ENCODE measurements at places on chromosomes 11 and 22.

DNA sequence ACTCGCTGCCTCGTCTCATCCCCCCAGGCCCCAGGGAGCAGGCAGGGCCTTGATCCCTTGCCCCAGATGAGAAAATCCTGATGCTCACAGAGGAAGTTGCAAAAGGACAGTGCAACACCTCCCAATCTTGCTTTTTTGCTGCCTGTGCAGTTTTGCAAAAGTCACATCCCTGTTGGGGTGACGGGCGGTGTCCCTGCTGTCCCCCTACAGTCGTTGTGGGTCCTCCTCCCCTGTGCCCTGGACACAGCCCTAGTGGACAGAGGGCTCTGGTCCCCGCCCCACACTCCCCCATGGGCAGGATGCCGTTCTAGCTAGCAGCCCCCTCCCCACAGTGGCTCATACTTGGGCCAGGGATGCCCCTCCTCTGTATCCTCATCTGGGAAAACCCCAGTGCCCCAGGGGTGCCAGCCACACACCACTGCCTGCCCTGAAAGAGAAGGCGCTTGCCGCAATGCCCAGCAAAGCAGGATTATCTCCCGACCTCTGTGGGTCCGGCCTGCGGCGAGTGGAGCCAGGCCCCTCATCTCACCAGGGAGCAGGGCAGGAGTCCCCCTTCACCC is 18.4 kb upstream of the CTSD start:
- DNase-seq: no peak

DNA sequence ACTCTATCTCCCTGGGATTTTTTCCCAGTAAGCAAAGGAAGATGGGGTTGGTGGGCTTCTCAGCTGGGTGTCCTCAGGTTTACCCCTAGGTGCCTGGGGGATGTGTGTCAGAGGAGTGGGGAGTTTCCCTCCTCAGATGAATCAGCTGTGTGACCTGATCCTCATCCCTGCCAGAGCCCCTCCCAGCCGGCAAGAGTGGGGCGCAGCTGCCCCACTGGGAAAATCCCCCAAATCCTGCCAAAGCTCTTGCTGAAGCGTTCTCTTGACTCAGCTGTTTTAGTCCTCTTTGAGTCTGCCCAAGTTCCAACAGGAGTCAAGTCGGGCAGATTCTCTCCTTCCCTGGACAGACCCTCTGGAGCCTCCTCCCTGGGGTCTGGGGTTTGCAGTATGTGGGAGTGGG is 6.0 kb downstream of the C11orf68 start:
- no peak for DNase-seq

DNA sequence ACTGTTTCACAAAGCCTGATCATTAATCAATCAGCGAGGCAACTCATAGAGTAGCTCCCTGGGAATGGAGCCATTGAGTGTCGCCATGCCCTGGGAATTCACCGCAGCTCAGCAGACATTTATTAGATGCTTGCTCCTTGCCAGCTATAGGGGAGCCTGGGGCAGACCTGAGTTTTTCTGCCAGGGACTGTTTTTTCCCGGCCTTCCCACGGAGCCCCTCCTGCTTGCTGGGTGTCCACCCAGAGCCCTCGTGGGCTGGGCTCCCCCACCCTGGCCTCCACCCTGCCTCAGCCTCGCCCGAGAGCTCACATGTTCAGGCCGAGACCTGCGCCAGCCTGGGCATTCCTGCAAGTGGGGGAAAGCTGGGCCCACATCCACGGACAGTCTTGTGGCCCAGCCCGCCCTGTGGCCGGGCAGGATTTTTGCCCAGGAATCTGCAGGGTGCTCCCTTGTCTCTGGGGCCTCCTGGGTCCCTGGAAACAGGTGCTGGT is 64.9 kb downstream of the SMIM38 start:
- no peak for DNase-seq

DNA sequence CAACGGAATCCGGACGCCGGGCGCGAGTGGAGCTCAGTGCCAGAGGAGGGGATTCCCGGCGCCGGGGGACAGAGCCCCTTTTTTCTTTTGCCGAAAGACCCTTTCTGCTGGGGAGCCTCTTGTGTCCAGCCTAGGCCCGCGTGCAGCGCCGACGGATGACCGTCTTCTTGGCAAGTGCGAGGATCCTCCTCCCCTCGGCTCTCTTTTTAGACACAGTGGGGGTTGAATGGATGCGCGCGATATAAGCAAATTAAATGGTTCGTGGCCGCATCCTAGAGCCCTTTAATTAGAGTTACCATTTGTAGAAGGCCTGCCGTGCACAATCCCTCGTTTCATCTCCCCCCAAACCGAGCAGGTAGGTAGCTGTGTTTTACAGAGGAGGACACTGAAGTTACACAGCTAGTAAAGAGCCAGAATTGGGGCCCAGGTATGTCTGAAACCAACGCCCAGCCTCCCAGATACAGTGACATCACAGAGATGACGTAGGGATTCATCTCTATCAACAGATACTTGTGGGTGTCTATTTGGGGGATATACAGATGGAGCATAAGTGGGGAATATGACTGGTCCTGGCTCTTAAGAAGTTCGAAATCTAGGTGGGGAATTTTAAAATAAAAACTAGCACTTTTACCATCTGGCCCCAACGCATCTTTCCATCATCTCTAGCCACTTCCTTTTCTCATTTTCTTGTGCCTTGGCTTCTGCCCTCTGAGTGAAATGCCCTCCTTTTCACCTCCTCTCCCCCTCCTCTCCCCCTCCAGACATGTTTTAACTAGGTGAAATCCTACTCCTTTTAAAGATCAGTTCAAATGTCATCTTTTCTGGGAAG is 875 bp downstream of the TCP11L1 start:
- no peak for DNase-seq

- DNase-seq: no peak
These were observed 63.5 kb upstream of the BDNF start for GRCh38 chr11:27763736-27764135.

Data from stimulated activated CD8-positive, alpha-beta memory T cell treated with anti-CD3 and anti-CD28 coated beads, Interleukin-15, amount 100 ng/mL, for 1 hour (primary cell).